ENCODE measurements at places on chromosomes 7 and 10. TPM values are rescaled to one million over a fixed set of nuclear protein-coding genes. Genes with fewer than 3 reads are reported as not detected.

DNA sequence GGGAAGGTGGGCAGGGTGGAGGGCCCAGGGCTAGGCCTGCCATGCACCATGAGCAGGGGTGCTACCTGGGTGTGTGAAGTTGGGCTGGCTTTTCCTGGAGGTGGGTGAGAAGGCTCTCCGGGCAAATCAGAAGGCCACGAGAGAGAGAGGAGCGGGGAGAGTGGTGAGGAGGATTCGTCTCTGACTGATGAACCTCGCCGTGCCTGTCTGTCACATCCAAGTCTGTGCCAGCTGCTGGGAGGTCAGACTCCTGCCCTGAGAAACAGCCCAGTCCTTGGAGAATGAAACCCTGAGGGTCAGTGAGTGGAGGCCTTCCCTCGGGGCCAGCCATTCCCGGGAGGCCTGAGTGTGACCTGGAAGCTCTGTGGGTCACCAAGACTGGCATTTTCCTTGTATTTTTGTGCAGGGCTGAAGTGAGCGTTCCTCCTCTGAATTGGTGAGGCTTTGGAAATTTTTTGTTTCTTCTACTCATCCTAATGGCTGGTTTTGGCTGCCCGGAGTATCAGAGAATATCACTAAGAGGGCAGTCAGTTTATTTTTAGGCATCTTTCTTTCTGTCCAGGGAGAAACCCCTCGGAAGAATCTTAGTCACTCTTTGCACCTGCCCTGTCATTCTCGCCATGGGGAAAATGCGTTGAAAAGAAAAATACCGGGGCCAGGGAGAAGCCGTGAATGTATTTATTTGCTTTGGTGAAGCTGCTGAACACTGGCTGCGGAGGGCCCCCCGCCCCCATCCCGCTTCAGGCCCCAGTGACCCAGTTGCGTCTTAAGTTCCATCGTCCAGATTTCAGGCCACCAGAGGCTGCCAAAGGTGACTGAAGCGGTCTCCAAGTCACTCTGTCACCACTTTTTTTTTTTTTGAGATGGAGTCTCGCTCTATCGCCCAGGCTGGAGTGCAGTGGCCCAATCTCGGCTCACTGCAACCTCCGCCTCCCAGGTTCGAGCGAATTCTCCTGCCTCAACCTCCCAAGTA is 6.5 kb upstream of the AP5Z1 start:
- no peak for DNase-seq

DNA sequence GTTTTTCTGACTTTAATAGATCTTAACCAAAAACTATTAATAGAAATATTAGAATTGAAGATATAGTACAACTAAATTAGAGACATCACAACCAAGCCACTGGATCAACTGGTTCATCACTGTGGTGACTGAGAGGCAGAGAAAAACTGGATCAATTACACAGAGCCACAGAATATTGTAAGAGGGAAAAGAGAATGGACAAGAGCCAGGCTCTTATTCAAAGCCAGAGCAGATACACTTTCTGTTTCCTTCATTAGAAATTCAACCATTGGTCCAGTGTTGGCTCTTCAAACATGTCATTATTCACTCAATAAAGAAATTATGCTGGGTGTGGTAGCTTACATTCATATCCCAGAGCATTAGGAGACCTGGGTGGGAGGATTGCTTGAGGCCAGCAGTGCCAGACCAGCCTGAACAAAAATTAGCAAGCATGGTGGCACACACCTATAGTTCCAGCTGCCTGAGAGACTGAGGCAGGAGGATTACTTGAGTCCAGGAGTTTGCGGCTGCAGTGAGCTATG is 295.1 kb downstream of the NEBL start:
- DNase-seq = no peak

DNA sequence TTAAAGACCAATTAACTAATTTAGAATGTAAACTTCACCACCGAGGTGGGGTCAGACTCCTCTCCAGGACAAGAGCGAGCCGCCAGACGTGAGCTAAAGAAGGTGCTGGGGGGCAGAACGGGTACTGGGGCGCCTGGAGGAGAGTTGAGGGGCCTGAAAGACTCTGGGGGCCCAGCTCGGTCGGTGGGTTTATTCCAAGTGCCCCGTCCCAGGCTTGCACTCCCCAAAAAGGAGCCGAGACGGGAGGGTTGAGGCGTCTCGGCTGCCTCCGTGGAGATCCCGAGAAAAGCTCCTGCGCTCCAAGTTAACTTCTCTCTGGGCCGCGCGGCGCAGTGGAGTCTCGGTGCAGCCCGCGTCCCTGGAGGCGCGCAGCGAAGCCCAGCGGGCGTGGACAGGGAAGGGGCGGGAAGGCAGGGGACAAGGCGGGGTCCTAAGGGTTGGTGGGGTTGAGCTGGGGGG is 553.3 kb downstream of the TFEC start:
- no peak for DNase-seq

GRCh38 chr7:5396542-5396941 is 27.1 kb downstream of the TNRC18 start:
- no peak for DNase-seq

DNA sequence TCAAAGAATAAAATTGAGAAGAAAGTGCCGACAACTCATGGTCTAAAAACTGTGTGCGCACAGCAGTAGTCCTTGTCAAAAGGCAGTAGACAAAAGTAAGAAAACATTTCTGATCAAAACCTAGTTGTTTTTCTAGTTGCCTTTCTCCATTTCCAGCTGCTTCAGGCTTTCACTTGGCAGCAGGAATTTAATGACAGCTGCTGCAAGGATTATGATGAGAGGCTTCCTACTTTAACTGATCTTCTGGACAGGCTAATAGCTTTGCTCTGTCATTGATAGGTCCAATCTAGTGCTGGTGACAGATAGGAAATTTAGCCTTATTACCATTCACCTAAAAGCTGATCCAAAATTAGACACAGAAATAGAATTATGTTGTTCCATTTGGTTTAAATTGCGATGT is 110.7 kb upstream of the SEMA3C start:
- no peak for DNase-seq

DNA sequence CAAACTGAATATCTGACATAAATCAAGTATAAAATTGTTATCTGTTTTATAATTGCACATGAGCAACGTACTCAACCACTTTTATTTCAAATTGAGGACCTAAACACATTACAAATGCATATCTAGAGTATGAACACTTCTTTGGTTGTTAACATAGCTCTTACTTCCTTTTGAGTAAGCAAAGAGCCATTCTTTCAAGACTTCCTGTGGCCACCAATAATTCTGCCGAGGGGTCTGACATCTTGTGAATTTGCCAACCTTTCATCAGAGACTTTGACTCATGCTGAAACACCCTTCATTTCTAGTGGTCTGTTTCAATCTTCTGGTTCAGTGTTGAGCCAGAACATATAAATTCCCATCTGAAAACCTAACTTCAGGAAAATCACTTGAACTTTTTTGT is 59.4 kb downstream of the CDK14 start:
- DNase-seq = no peak

DNA sequence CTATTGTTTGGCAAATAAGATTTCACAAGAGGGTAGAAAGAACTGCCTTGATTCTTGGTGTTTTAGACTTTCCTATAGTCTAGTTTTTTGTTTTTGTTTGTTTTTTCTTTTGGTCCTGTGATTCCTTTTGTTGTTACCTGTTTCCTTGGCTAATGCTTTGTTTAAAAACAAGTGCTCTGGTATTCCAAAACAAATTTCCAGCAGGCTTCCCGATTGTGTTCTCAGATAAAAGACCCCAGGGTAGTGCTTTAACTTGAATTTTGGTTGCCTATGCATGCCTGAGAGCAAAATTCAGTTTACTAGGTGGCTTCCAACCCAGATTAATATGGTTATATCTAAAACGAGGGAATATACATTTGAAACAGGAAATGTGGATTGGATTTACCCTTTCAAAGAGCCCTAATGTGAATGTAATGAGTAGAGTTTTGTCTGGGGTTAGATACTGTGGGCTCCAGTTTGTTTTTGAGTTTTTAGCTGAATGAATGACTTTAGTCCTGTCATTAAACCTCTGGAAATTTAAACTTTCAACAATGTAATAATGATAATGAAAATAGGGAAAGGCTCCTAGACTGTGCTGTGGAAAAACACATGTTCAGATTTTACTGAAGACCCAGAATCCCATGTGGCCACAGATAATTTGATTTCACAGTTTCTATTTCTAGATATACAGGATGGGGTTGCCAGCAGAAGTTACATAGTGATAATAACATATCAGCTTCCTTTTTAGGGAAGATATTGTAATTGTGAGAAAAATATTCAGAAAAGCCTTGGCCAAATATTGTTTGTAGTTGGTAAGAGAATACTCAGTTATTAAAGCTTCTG is 23.9 kb downstream of the AUTS2 start:
- no peak for DNase-seq

DNA sequence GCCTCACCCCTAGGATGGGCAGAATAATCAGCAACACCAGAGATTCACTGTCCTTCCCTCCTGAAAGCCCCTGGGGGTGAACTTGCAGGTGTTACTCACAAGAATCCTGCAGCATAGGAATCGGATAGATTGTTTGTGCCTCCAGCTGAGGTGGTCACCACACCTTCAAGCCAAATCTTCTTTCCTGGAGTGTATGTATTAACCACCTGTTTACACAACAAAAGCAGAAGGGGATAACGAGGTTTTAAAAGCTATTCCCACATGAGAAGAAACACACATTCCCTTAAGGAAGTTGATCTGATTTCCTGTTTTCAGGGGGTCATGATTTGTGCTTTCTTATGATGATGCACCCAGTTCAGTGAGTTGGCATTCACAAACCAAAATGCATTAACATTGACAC is 173.8 kb upstream of the HPS1 start:
- DNase-seq = no peak

- DNase-seq = no peak
These were observed 135.0 kb downstream of the GRK5 start for GRCh38 chr10:119342335-119342734.

DNA sequence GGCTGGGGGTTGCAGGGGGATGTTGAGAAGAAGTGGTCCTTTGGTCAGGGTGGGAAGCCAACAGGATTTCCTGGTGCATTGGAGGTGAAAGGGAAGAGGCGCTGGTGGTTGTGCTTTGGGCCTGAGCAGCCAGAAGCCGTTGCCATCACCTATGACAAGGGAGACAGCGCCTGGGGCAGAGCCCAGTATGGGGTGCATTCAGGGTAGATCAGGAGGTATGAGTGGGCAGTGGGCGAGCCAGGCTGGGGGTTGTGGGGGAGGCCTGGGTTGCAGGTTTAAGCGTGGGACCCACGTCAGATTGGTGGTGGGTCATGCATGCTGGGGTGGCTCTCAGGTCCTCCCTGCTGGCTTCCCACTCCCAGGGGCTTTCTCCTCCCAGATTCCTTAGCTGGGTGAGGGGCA is 6.3 kb upstream of the PILRB start:
- no peak for DNase-seq

GRCh38 chr7:77687100-77687746 is 9.0 kb upstream of the RSBN1L start:
- no peak for DNase-seq

DNA sequence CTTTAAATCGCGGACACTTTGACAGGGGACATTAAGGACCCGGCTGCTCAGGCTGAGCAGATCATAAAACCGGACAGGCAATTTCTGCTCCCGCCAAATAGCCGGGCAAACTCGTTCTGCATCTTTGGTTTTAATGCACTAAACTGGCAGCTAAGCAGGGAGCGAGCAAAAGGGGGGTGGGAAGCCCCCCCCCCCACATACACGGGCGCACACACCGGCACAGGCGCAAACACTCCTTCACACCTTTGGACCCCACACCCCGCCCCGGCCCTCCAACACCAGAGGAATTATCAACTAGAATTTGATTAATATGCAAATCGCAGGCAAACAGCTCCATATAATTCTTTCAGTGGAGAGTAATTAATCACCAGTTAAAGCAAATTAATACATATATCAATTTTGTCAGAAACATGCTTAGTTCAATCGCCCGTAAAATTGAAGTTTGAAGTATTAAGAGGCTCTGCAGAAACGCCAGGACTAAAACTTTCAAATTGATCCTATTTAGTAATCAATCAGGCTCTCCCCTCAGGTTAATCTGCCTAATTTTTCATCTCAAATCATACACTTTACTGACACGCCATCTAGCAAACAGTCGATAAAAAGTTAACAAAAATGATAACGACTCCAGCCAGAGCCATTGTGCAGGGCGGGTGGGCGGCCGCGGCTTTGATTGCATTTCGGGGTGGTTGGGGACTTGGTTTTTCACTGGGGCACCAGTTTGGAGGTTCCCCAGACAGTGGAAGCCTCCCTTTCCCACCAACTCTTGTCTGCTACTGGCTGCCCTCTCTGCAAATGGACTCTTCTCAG is 9.9 kb downstream of the LBX1 start:
- no peak for DNase-seq

DNA sequence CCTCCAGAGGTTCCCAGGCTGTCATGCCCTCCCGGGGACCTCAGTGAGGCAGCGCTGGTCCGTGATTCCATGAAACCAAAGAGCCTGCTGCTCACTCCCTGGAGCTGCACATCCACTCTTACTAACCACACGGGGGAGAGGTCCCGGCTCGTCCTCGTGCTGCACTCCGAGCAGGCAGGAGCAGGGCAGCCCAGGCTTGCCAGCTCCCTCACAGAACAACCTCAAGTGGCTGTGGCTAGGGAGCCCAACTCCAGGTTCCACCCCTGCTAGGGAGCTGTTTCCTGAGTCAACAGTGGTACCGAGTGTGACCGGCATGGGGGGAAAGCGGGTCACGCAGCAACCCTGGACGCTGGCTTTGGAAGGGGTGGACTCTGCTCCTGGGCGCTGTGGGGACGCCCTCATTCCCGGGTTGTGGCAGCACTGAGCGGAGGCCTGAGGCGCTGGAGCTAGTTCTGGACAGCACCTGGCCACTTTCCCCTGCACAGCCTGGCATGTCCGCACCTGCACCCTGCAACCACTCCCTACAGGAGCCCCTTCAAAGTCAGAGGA is 27.9 kb upstream of the PPP2R2D start:
- DNase-seq = no peak

- no peak for DNase-seq
These were observed 20.4 kb downstream of the JCAD start for GRCh38 chr10:30038781-30039536.

- no peak for DNase-seq
These were observed 38.1 kb upstream of the GPR141 start for GRCh38 chr7:37645282-37646050.

DNA sequence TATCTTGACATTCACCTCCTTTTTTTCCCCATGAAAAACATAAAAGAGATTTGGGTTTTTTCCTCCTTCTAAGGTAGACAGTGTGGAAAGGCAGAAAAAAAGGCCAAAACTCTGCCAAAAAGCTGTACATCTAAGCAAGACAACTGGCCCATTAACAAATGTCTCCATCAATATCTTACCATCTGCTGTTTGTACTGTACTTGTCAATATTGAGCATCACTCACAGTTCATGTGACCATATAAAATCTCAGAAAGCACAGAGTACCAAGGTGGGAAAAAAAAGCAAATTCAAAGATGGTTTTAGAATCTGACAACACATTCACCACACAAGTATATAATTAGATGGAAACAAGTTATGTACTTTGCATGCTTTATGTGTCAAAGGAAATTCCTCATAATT is 52.6 kb downstream of the CACNA2D1 start:
- no peak for DNase-seq

The TMEM213 gene
- not detected for polyA plus RNA-seq

The LAMB4 gene
- 0.16 TPM for polyA plus RNA-seq

The SEMA3C gene
- 62.3 TPM for polyA plus RNA-seq

The ARHGAP21 gene
- polyA plus RNA-seq = 33.7 TPM

The WEE2 gene
- polyA plus RNA-seq = not detected

The CLDN4 gene
- polyA plus RNA-seq = 127 TPM

The SPACDR gene
- 0.62 TPM for polyA plus RNA-seq

Measured in urinary bladder (tissue), 4 donors.